ENCODE measurements at places on chromosomes 2 and 18.

- no peak for DNase-seq
Measured at GRCh38 chr2:157684940-157685466, 56.3 kb upstream of the ACVR1C start.

GRCh38 chr2:46793423-46794416 is 121.9 kb downstream of the MCFD2 start:
- DNase-seq: no peak

DNA sequence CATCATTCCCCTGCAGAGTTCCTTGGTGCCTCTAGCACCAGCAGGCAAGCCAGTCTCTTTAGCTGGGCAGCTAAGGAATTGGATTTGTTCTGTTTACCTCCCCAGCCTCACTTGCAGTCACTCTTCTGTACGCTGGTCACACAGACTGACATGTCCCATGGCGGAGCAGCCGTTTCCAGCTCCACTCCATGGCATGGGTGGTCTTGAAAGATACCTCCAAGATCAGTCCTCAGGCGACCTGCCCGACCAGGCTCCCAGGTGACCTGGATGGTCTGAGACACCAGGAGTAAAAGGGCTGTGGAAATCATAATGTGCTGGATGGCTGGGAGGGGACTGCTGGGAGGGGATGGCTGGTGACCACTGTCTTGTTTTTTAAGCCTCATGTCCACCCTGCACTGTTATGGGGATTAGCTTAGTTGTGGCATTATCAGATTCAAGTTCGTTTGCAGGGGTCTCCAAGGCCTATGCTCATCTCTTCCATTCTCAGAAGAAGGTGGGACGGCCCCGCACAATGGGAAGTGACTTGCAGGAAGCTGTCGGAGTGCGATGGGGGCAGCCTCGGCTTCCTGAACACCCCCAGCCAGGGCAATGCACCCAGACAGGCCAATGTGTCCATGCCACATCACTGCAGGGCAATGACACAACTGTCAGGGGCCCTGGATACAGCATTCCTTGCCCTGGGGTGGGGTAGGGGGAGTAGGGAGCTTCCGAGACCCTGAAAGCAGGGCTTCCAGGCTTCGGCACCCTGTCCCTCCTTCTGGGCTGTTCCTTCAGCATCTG is 156.1 kb upstream of the MYCN start:
- DNase-seq: no peak

- DNase-seq: no peak
Measured at GRCh38 chr2:218082586-218083351, 13.7 kb downstream of the RUFY4 start.

DNA sequence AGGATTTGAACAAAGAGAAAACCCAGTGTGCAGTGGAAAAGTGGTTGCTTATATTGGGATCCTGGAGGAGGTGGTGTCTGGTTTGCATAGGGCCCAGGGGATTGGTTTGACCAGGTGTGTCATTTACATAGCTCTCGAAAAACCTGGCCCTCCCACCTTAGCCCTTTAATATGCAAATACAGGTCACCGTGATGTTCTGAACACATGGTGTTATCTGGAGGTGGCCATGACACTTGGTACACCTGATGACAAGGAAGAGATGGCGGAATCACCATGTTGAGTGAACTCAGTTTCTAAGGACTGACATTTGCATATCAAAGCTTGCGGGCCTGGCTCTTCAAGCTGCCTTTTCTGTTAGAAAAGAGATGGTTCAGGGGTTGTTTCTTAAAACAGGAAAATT is 2.3 kb upstream of the NAPG start:
- no peak for DNase-seq

DNA sequence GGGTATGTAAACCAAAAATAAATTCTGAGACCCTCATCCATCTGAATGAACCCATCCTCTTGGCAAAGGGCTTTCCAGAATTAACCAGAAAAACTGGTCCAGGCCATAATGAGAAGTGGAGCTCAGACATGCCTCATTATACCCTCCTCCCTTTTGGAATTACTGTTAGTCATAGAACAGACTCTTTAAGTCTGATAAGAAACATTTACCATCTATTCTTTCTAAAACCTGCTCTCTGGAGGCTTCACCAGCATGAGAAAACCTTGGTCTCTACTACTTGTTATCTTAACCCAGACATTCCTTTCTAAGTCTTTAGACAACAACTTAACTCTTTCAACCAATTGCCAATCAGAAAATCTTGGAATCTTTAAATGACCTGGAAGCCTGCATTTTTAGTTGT is 82.8 kb downstream of the QPCT start:
- DNase-seq: no peak

GRCh38 chr2:29749041-29749440 is 172.3 kb downstream of the ALK start:
- no peak for DNase-seq
